HCT116 (cell line): ENCODE measurements at places on chromosomes 13 and 19. TPM values are rescaled to one million over a fixed set of nuclear protein-coding genes. Genes with fewer than 3 reads are reported as not detected.

DNA sequence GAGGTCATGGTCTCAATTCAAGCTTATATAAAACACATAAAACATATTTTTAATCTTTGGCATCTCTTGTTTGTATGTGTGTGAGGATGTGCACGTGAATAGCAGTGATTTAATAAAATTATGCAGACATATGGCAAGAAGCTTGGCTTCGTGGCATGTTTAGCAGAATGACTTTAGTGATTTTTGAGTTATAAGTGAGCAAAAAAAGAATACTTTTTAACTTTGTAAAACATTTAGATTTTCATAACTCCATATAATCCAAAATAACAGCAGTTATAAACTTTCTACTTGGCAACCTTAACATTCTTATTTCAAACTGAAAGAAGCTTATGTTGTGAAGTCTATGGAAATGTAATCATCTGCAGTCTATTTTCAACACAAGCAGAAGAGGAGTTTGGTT lies 120.6 kb downstream of the SLITRK1 start:
- no peak for DNase-seq

The IZUMO4 gene
- 6.1 TPM for total RNA-seq

DNA sequence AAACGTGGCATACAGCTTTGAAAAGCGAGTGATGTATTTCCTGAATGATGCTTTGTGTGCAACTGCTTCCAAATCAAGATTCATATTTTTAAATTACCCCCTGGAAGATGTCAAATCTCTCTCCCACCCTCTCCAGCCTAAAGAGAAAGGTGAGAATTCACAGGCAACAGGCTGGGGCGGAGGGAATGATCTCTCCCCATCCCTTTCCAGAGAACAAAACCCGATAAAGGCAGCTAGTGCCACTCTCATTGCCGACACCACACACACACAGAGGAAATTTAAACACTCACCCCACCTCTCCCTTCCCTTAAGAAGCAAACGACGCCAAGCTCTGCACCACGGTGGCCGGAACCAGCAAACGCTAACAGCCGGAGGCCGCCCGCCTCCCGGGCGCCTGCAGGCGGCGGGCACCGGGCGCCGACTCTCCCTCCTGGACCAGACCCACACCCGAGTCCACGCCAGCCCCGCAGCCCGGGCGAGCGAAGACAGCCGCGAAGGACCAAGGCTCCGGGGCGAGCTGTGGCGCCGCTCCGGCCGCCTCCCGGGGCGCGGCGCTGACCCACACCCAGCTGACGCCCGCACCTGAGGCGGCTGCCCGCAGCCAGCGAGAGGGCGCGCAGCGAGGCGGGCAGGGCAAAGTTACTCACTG lies 477 bp downstream of the LNX2 start:
- no peak for DNase-seq

- DNase-seq = no peak
Measured at GRCh38 chr13:109131698-109132257, 502.4 kb downstream of the MYO16 start.

- no peak for DNase-seq
Measured at GRCh38 chr19:30564551-30565011, 192.4 kb downstream of the ZNF536 start.

The WASF3 gene
- 3.4 TPM for total RNA-seq

The LHFPL6 gene
- 0.22 TPM for total RNA-seq

DNA sequence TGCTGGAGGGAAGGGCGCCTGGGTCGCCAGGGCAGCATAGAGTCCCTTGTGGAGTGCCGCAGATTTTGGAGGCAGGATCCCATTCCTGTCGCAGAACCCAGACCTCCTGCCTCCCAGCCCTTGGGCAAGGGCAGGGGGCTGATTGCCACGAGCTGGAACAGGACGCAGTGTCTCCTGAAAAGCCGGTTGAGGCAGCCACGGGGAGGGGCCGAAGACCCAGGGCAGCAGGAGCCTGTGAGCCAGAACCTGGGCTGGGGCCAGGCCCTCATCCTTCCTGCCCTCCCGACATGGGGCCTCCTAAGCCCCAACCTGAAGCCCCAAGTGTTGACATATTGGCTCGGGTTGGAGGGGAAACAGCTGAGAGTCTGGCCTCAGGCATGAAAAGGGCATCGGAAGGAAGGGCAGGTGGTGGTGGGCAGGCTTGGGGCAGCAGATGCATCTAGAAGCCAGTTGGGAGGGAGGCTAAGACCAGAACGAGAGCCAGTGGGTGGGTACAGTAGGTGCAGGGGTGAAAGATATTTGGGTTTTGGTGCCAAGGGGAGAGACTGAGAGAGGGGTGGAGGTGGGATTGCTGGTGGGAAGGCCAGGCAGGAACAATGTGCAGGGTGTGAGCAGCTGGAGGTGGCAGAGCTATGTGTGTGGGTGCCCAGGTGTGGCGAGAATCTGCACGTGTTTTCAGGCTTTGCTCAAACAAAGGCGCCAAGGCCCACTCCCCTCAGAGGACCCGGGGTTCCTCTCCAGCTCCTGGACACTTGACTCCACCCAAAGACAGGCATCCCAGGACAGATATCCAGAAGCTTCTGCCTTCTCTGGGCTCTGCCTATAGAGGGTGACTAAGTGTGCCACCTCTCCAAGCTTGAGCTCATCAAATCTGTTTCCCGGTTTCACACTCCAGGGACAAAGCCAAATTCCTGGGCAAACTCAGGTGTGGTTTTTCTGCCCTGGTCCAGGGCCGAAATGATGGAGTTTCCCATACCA lies 1.4 kb upstream of the SBSN start:
- no peak for DNase-seq

- DNase-seq = peak; percentile 52
Measured at GRCh38 chr13:99980201-99980823, 1.3 kb upstream of the ZIC2 start.

DNA sequence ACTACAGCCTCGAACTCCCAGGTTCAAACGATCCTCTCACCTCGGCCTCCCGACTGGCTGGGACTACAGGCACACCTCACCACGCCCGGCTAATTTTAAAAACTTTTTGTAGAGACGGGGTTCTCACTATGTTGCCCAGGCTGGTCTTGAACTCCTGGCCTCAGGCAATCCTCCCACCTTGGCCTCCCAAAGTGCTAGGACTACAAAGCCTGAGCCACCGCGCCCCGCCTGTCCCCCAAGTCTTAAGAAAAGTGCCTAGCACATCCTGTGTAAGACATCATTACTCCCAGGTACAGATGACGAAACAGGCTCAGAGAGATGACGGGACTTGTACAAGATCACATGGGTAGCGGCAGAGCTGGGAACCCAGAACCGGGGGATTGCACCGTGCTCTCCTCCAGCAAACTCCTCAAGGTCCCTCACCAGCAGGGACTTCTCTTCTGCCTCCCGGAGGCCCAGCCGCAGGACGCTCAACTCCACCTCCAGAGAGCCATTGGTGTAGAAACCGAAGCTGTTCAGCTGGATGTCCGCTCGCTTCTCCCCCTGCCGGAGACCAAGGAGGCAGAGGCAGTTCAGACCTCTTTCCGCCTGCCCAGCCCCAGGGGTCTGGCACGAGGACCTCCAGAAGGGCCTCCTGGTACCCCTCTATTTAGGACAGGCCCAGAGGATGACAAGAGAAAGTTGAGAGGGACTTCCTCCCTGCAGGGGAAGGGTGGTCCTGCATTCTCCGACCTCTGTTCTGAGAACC lies 1.0 kb downstream of the GPR108 start:
- DNase-seq = peak; percentile 81

The SPTBN4 gene
- 4.6 TPM for total RNA-seq
